ENCODE measurements at places on chromosomes 12 and 14.

DNA sequence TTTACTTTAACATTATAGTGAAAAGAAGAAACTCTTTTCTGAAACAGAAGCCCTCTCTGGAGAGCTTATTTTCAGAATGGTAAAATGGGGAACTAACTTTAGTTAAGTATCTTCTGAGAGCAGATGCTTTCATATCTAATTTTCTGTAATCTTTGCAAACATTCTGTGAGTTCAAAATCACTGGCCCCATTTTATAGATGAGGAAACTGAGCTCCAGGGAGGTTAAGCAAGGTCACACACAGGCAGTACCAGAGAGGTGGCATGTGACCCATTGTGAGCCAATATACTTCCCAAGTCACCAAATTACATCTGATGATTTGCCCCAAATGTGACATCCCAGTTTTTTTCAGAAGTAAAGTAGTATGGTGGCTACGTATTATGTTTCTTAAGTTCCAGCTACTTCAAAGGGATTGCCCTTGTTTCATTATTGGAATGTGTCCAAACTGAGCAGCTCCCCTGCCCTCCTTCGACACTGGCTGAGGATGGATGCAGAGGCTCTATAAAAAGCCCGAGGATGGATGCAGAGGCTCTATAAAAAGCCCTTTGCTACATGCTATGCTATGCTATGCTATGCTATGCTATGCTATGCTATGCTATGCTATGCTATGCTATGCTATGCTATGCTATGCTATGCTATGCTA, 36.2 kb upstream of the NUDT4 start:
- no peak for DNase-seq

DNA sequence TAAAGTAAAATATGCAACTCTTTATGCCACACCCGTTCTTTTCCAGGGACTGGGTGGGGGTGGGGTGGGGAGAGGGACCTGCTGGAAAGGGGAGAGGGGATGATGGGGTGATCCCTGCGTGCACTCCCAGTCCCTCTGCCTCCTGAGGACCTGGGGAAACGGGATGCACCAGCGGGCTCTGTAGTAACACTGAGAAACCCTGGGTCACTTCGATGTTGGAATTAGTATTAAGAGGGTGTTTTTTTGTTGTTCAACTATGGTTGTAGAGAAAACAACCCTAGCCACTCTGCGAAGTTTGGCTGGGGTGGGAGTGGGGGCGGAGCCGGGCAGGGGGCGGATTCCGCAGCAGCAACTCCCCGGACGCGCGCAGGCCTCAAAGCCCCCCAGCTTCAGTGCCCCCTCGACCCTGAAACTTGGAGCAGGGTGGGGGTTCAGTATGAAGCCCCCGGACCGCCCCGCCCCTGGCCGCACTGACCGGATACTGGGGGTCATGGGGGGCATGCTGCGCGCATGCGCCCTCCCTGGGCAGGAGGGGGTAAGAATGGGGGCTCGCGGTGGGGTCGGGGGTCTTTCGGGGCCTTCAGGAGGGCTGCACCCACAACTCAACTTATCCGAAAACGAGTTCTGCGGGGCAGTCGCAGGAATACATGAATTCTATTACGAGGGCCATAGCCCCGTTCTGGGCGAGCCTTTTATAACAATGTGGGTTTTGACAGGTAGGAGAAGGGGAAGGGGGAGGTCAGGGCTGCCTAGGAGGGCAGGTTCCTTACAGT, 1.3 kb upstream of the ARHGEF25 start:
- DNase-seq, result no peak

DNA sequence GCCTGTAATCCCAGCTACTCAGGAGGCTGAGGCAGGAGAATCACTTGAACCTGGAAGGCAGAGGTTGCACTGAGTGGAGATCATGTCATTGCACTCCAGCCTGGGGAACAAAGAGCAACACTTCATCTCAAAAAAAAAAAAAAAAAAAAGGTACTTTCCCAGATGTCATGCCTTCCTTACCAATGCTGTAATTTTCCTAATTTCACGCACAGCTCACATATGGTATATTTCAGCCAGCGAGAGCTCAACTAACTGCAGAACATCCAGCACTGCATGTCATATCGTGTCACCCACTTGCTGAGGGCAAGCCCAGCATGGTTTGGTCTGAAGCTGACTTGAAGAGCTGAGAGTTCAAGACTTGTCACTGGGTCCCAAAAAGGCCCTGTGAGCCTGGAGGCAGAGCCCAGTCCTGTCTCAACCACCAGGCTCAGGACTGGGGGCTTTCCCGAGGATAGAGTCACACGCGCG, 29.0 kb downstream of the NFKBIA start:
- DNase-seq, result peak; percentile 24

DNA sequence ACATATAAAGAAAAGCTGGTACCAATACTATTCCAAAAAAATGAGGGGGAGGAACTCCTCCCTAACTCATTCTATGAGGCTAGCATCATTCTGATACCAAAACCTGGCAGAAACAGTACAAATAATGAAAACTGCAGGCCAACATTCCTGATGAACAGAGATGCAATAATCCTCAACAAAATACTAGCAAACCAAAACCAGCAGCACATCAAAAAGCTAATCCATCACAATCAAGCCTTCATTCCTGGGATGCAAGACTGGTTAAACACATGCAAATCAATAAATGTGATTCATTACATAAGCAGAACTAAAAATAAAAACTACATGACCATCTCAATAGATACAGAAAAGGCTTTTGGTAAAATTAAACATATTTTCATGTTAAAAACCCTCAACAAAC, 281.3 kb downstream of the KCNH5 start:
- no peak for DNase-seq

GRCh38 chr12:104750061-104750460, 208.0 kb downstream of the SLC41A2 start:
- DNase-seq, result no peak

GRCh38 chr12:106766393-106766826, 8.1 kb upstream of the RIC8B start:
- DNase-seq, result no peak

GRCh38 chr14:65071544-65071943, 30.8 kb downstream of the MAX start:
- DNase-seq, result no peak

GRCh38 chr12:19121449-19122018, 8.0 kb upstream of the PLEKHA5 start:
- no peak for DNase-seq

- DNase-seq, result no peak
These were observed 238.0 kb upstream of the SLC16A7 start for GRCh38 chr12:59357811-59358210.

- DNase-seq, result no peak
These were observed 28.1 kb downstream of the CBX5 start for GRCh38 chr12:54251667-54252284.

DNA sequence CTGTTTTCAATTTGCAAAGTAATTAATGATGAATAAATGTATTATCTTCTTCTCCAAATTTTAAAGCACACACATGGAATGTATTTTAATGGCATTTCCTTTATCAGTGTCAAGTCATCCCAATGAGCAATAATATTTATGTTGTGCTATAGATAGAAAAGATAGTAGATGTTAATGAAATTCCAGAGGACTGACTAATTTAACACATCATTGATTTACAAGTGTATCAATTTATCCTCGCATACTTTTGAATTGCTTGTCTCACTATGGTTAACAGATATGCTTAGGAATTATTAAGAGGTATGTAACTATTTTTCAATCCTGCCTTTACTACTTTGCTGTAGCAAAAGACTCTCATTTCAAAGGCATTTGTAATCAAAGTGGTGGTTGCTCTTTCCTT, 842.9 kb downstream of the SLC6A15 start:
- no peak for DNase-seq

DNA sequence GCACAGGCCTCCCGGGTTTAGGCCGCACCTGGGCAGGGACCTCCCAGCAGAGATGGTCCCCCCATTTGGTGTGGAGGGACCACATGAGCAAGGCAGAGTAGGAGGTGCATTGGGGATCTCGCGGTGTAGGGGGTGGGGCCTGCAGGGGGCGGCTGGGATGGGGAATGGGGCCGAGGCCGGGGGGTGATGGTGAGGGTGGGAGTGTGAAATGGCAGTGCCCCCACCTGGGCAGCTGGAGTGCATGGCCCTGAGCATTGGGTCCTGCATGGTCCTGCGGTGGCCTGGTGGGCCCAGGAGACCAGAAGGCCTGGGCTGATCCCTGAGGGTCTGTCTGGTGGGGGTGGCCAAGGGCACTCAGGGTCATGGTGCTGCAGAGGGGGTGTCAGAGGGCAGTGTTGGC, 111.8 kb downstream of the KIF26A start:
- DNase-seq, result no peak

DNA sequence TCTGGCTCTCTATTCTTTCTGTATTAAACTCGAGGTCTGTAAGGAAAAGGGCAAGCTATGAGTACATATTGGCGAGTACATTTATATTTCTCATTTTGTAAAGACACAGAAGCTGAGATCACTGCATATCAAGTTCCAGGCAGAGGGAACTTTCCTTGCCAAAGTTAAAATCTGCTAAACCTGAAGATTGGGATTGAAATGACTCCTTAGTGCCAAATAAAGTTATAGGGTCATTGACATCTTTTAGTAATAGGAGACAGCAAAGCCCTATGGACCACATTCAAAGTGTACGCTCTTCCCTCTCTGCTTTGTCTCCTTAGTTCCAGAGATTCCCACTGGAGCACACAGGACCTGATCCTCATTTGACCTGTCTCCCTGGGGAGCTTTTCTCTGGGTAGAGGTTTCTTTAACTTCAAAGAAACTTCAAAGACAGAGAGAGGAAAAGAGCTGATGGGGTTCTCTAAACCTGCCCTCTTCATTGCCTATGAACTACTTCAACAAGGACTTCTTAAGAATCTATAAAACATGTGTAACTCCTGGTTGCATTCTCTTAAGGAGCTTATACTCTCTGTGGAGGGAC, 42.6 kb upstream of the PTPRR start:
- no peak for DNase-seq

All from aorta (tissue), 5 donors.